Hematopoietic multipotent progenitor cell treated with erythropoietin and hydrocortisone succinate and interleukin-3 and kit ligand, for 6 days (in vitro differentiated cells): ENCODE measurements at places on chromosomes 2 and 18.

DNA sequence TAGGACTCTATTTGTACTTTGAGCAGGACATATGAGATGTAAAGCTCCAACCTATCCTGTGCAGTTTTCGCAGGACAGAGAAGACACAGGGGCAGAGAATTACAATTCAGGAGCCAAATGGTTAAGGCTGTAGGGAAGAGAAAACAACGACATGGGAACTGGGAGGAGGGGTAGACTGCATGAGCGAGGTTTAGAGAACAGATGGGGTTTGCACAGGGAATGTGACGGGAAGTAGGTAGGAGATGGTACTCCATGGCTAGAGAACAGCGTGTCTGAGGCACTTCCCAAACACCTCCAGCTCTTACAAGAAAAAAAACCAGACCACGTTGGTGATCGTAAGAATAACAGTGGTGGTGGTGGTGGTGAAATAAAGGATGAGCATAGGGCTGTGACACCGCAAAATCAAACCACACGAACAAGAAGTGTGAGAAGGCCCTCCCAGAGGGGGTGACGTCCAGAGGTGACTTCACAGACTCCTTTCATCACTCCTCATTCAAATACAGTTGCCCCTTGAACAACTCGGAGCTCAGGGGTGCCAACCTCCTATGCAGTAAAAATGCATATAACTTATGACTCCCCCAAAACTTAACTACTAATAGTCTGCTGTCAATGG, 92.7 kb downstream of the FARSB start:
- no peak for DNase-seq

GRCh38 chr2:53442783-53443182, 324.8 kb upstream of the CHAC2 start:
- no peak for DNase-seq

DNA sequence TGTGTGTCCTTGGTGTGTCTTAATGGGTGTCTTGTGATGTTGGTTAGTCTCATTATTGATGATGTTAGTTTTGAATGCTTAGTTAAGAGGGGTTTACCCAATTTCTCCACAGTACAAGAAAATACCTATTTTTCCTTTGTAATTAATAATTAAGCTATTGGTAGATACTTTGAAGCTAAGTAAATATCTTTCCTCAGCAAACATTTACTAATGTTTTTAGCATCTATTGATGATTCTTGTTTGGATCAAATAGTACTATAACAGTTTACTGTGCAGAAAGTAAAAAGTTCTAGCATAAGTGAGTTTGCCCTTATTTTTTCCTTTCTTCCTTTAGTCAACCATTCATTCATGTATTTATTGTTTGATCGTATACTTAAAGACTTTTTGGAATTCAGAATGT, 19.1 kb downstream of the MAP3K20 start:
- no peak for DNase-seq

DNA sequence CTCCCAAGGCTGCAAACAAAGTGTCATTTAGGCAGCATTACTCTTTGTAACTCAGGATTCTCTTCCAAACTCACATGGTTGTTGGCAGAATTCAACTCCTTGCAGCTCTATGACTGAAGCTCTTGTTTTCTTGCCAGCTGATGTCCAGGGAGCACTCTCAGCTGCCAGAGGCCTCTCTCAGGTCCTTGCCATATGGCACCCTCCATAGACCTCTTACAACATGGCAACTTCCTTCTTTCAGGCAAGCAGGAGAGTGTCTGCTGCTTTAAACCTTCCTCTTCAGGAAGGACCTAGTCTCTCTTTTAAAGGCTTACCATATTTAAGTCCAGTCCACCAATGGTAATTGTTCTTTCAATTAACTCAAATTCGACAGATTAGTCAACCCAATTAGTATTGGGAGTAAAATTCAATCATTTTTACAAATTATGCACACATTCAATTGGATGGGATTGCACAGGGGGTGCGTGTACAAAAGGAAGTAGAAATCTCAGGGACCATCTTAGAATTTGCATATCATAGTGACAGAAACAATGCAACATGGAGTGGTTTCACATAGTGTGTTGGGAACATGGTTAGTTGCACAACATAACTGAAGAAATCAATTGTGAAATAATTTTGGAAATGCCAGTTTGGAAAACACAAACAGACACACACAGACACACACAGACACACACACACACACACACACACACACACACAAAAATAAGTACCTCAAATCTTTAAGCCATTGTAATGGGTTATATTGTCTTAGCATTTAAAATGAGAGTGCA, 893.5 kb upstream of the ZEB2 start:
- no peak for DNase-seq

GRCh38 chr2:107108556-107108955, 222.6 kb upstream of the ST6GAL2 start:
- DNase-seq = no peak

DNA sequence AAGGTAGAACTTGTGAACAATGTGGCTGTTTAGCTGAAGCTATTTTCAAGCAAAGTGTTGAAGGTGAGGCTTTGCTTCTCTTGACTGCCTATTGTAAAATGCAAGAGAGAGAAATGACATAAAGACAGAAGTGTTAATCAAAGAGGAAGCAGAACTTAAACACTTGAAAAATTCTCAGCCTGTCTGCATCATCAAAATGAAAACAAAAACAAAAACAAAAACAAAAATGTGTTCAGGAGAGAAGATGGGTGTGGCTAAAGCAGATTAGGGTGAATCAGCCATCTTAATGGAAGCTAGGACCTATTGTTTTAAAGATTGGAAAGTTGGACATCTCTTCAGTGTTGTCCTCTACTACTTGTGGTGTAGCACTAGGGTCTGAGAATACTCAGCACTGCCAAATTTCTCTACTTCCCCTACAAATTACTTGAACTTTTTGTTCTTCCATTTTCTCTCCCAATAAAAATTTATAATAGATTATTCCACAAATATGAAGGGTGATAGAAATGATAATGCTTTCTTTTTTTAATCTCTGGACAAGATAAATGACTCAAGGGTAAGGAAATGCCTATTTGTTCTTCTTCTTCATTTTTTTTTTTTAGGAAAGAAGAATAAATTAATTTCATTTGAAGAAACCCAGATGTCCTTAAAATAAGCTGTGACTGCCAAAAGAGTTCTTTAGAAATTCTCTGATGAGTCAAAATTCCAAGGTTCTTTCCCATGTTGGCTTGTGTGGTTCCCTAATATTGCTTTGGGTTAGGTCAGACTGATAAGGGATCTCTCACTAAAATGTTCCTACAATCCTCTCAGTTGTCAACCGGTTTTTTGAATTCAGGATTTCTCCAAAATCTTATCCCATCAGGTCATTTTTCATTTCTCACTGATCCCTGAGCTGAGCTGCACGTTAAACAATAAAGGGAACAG, 571.2 kb upstream of the ZEB2 start:
- DNase-seq = no peak

DNA sequence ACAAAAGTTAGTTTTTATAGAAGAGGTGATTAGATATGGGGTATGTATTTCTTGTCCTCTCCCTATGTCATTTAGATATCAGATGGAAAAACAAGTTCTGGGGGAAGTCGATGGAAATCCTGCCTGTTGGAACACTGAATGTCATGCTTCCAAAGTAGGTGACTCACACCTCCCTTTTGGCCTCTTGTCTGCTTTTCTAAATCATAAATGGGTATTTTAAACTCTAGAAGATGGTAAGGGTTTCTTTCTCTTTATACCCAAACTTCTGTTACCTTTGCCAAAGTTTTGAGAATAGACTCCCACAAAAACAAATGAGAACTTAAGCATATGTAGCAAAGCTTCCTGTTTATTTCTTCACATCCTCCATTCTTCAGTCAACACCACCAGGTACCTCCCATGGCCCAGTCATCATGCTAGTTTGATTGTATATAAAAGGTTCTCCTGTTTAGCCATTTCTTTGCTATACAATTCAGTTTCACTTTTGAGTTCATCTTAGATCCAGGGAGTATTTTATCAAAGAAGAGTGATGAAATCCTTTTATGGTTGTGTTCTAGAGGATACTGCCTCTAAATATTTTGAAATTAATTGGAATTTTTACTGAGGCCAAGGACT, 63.9 kb downstream of the PRKRA start:
- DNase-seq = no peak

GRCh38 chr2:9844036-9844483, 786 bp downstream of the TAF1B start:
- no peak for DNase-seq

DNA sequence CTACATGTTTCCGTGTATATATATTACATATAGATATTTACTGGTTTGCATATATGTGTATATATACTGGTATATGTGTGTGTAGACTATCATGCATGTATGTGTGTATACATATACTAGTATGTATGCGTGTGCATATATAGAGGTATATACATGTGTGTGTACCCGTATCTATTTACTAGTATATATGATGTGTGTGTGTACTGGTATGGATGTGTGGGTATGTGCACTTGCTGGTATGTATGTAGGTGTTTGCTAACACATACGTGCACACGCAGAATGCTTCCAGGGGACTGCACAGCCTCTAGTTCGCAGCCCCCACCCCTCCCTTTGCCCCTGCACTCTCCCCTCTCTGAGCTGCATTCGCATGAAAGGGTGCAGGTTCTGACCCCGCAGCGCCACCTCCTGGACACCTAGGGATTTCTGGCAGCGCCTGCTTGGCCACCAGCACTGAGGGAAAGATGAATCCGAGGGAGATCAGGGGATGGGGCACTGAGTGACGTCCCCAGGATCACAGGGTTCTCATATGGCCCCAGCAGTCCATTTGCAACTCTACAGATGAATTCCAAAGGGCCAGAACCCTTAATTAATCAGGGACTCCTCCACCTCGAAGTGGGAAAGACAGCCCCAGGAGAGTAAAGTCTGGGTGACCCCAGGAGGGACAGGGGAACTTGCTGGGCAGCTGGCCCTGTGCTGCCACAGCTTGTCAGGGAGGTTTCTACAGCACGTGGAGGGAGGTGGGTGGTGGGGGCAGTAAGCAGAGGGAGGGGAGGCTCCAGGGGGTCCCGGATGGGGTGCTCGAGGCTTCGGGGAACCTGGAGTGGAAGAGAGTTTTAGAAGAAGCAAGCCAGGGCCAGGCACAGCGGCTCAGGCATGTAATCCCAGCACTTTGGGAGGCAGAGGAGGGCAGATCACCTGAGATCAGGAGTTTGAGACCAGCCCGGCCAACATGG, 66.8 kb upstream of the ASAP2 start:
- peak; percentile 84 for DNase-seq

- no peak for DNase-seq
These were observed 19.6 kb downstream of the CAPN14 start for GRCh38 chr2:31197669-31198068.

DNA sequence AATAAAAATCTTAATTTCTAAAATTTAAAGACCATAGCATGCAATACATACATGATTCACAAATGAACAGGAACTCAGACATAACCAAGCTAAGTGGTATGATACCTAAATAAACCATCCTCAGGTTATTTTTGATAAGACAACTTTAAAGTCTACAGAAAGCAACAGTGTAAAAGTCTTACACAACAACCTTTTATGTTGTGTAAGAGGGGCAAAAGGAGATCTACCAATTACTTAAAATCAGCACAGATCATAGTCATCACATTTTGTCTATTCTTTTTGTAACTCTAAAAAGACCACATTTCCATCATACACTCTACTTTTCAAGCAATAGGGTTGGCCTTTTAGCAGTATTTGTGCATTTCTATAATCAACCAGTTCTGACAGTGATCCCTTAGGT, 16.3 kb downstream of the SP3 start:
- DNase-seq = no peak

DNA sequence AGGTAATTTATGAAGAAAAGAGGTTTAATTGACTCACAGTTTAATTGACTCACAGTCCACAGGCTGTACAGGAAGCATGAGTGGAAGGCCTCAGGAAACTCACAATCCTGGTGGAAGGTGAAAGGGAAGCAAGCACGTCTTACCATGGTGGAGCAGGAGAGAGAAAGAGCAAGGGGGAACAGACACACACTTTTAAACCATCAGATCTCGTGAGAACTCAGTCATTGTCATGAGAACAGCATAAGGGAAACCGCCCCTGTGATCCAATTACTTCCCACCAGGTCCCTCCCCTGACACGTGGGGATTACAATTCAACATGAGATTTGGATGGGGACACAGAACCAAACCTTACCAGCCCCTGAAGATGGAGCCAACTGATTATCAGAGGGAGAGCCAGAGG, 11.2 kb upstream of the PUM2 start:
- no peak for DNase-seq

GRCh38 chr18:3552305-3552704, 102.3 kb downstream of the TGIF1 start:
- no peak for DNase-seq

GRCh38 chr2:64934530-64934929, 54.7 kb upstream of the SLC1A4 start:
- DNase-seq = no peak

GRCh38 chr2:174771631-174772471, 7.6 kb upstream of the CHRNA1 start:
- peak; percentile 85 for DNase-seq

GRCh38 chr2:56889738-56890137, 705.9 kb downstream of the CCDC85A start:
- DNase-seq = no peak

DNA sequence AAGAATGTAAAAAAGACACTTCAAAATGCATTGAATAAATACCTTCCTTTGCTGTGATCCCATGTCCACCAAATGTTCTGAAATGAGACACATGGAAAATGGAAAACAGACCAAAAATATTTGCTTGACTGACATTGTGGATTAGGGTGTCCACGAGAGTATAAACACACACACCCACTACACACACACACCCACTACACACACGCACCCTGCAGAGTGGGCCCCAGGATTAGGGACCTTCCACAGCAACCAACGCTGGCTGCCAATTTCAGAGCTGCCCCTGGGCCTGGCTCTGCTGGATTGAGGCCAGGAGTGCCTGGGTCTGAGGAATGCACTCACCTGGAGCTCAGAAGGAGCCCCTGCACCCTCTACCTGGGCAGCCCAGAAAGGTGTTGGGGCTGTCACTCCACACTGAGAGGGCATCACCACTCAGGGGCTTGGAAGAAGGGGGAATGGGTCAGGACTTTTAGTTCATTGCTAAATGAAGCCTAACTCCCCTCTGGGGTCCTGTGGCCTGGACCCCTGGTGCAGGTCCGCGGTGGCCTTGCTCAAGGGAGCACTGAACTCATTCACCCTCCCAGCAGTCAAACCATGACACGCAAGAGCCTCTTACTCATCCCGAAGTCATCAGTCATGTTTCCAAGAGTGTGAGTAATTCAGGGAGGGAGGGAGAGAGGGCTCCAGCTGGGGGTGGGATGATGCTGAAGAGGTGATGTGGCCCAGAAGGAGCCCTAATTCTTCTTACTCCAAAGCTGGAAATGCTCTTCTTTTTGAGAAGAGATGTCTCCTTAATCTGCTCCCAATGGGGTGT, 50.2 kb upstream of the PLB1 start:
- DNase-seq = no peak

- no peak for DNase-seq
These were observed 127.5 kb upstream of the DAPL1 start for GRCh38 chr2:158667586-158667985.

GRCh38 chr2:229738024-229738625, 23.8 kb upstream of the DNER start:
- DNase-seq = no peak

DNA sequence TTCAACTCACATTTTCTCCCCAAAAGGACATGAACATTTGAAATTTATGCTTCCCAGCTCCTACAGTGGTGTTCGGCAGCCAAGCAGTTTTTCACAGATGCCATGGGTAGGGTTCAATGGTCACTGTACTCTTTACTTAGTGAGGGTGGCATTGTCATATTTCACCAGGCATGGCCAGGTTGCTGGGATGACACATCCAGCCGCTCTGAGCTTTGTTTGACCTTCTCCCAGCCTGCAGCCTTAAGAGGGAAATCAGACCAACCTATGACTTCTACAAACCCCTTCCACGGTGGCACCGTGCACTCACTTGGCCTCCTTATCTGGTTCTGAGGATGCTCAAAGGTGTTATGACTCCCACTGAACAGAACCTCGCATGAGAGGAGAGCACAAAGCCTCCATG, 108.4 kb upstream of the SH3BP4 start:
- no peak for DNase-seq
